Uterine smooth muscle cell (primary cell): ENCODE measurements at places on chromosomes 4 and X. TPM values are rescaled to one million over a fixed set of nuclear protein-coding genes. Genes with fewer than 3 reads are reported as not detected.

The PCSK1N gene
- total RNA-seq = 2.9 TPM in 1 of 2 replicates, not detected in the other

The F9 gene
- not detected in 2 replicates for total RNA-seq

The GPC4 gene
- 0.77 and 2.2 TPM in 2 replicates for total RNA-seq

The ATP5ME gene
- 68.3 and 154 TPM in 2 replicates for total RNA-seq

The PRSS12 gene
- 13.7 and 21.4 TPM in 2 replicates for total RNA-seq

The PPP4R3C gene
- total RNA-seq = not detected in 2 replicates

The PHOX2B gene
- not detected in 2 replicates for total RNA-seq

The AMOT gene
- total RNA-seq = 3.9 and 6.1 TPM in 2 replicates

The MAGEA11 gene
- not detected in 2 replicates for total RNA-seq

The SATL1 gene
- total RNA-seq = under 0.01 TPM in 1 of 2 replicates, not detected in the other

The STATH gene
- total RNA-seq = not detected in 2 replicates

The RBMX gene
- total RNA-seq = 207 and 297 TPM in 2 replicates

The ASB11 gene
- total RNA-seq = not detected in 2 replicates

The PHEX gene
- 0.55 and 1.00 TPM in 2 replicates for total RNA-seq
